ENCODE measurements at places on chromosomes 1 and 21. TPM values are rescaled to one million over a fixed set of nuclear protein-coding genes. Genes with fewer than 3 reads are reported as not detected.

DNA sequence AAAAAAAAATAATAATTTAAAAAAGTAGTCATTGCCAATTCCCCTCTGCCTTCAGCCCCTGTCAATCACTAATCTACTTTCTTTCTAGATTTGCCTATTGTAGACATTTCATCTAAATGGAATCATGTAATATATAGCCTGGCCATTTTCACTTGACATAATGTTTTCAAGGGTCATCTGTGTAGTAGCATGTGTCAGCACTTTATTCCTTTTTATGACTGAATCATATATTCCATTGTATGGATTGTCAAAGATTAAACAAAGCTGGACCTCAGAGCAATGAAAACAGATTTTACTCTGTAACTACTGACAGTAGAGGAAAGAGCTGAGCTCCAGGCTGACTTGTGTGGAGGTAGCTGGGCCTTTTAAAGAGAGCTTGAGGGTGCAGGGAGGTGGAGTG is 15.9 kb downstream of the VPS13D start:
- DNase-seq, result no peak

DNA sequence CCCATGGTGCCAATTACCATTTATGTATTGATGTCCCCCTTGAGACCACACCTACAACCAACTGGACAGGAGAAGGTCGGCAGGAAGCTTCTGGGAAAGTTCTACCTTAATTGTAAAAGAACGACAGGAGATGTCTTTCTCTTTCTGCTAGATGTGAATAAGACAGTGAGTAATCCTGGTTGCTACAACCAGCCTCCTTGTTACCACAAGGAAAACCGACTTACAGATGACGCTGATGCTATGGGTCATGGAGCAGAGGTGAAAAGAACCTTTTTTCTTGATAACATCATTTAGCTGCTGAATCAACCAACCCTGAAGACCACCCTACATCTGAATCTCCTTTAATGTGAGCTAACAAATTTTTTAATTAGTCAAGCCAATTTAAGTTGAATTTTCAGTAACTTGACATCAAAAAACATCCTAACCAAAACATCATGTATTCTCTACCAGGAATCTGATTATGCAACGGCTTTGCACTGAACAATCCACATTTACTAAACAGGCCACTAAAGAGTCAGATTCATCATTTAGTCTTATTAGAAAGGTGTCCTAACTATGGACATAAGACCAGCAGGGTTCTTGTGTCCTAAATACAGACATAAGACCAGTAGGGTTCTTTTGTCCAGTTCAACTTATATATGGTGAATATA is 23.0 kb downstream of the RGS2 start:
- DNase-seq, result no peak

DNA sequence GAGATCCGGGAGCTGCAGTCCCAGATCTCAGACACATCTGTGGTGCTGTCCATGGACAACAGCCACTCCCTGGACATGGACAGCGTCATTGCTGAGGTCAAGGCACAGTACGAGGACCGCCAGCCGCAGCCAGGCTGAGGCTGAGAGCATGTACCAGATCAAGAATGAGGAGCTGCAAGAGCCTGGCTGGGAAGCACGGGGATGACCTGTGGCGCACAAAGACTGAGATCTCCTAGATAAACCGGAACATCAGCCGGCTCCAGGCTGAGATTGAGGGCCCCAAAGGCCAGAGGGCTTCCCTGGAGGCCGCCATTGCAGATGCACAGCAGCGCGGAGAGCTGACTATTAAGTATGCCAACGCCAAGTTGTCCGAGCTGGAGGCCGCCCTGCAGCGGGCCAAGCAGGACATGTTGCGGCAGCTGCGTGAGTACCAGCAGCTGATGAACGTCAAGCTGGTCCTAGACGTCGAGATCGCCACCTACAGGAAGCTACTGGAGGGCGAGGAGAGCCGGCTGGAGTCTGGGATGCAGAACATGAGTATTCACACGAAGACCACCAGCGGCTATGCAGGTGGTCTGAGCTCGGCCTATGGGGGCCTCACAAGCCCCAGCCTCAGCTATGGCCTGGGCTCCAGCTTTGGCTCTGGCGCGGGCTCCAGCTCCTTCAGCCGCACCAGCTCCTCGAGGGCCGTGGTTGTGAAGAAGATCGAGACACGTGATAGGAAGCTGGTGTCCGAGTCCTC is 25.5 kb downstream of the ETV3L start:
- DNase-seq, result peak; percentile 58

GRCh38 chr1:180765151-180765550 is 133.3 kb downstream of the XPR1 start:
- DNase-seq, result no peak

CHIA gene
- not detected for total RNA-seq

LCE1A gene
- total RNA-seq, result not detected

Data from left colon (tissue), 2 donors.